ENCODE measurements at places on chromosomes 5 and 9.

- DNase-seq: no peak
Observed at GRCh38 chr9:4489562-4489918, 728 bp upstream of the SLC1A1 start.

- peak; percentile 21 for DNase-seq
Observed at GRCh38 chr5:112604732-112605630, 132.7 kb upstream of the APC start.

DNA sequence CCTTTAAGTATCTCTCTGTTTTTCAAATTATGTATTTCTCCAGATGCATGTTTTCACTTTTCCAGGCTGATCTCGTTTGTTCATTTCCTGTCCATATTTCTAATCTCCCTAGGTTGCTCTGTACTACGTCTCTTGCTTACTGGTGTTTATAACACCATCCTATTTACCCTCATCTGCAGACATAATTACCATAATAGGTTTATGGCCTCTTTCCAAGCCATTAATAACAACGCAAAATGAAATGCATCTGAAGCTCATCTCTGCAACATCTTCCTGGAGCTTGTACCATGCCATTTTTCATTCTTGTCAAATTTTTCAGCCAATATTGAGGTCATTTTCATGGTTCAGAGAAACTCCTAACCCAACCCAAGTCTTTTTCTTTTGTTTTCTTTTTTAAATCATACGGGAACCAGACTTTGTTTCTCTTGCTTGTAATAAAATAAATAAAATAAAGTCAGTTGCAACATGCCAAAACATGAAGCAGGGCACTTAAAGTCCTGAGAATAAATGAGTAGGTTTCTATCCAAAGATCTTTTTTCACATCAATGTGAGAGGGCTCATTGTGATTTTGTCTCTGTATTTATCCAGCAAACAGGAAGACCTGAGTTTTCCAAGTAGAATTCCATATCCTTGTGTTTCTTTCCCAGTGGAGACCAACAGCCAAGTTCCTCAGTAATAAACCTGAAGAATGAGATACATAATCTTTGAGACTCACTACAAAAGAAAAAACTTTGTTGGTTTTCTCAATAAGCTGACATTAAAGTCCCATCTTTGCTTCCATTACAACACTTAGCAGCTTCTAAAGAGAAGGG, 37.0 kb downstream of the DPYSL3 start:
- DNase-seq: no peak

- no peak for DNase-seq
Observed at GRCh38 chr5:168611165-168611564, 32.0 kb upstream of the PANK3 start.

DNA sequence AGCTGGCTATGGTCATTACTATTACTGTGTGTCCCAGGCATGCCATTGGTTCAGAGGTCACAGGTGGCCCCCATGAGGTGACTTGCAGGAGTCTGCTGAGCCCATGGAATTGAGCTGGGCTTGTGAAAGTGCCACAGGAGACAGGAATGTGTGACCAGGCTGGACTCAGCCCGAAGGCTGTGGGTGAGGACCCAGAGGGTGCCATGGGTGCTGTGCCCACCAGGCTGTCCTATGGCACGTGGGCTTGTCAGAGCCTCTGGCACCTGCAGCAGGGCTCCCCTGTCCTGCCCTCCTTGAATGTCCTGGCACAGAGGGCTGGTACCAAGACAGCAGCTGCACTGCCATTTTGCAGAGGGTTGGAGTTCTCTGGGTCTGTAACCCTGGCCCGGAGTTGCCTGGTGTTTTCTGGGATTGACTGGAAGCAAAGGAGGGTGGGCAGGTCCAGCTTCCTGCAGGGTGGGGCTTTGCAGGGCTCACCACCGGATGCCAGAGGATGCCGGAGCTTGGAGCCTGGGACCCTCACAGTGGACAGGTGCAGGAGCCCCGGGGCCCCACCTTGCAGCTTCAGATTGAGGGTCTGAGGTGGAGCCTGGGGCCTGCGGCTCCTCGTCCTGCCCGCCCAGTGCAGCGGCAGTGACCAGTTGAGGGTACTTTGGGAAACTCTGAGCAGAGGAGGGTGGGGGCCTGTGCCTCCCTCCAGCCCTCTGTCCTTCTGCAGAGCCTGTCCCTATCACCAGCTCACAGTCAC, 14.2 kb downstream of the COL5A1 start:
- DNase-seq: no peak

DNA sequence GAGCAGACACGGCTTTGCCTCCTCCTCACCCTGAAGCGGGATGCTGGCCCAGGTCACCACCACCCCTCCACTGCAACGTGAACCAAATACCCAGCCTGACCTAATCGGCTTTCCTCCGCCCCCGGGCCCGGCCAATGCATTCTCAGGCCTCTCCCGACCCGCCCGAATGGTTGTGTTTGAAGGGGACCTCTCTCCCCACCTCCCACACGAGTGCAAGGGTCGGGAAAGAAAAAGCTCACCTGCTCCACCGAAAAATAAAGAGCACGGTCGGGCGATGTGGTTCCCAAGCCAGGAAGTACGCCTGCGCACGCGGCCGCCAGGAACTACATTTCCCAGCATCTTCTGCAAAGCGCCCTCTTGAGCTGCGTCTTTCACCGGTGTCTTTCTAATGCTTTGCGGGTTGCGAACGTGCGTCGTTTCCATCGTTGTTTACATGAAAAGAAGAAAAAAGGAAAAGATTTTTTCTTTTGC, at the start of gene ZNF883:
Gene ZNF883 (minus strand): TSS at position 282 of the 471 bp plus-strand sequence.
- DNase-seq: peak; percentile 32

DNA sequence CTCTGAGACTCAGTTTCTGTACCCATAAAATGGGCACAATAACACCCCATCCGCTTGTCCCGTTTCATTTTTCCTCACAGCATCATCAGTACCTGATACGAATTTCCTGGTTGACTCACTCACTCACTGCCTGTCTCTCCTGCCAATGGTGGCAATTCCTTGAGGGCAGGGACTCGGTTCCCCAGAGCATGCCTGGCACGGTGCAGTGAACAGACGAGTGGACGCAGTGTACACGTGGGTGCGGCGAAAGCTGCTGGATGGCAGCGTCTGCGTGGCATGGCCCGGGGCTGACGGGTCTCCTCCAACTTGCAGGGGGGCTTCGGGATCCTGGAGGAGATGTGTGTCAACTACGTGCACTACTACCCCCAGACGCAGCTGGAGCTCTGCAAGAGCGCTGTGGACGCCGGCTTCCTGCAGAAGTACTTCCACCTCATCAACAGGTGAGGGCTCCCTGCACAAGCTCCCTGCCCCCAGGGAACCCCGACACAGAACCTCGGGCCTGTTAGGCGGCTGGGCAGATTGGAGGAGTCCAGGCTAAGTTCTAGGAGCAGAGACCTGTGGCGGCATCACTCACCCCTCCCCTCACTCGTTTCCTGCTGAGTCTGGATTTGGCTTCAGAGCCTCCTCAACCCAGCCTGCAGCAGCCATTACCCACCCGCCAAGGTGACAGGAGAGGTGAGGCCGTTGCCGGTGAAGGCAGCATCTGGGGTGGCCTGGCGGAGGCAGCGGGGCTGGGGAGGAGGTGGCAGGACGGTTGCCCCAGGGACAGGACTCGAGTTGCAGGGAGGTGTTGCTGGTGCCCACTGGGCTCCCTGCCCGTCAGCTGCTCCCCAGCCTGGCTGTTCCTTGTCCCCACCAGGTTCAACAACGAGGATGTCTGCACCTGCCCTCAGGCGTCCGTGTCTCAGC, 20.3 kb downstream of the DBH start:
- DNase-seq: no peak

DNA sequence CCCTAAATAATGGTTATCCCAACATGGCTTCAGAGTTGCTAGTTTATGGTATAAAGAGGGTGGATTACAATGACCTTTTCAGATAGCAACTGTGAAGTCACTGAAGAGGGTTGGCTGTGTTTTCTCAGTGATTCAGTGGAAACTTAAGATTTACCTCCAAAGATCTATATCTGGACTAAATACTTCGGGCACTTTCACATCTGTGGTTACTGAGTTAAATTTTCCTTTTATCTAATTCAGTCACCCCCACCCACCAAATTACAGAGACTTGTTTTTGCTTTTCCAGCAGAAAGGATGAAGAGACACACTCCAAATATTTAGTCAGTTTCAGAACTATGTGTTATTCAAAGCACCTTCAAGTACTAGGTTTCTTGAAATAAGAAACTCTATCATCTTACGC, 573.2 kb downstream of the CCDC171 start:
- DNase-seq: no peak

DNA sequence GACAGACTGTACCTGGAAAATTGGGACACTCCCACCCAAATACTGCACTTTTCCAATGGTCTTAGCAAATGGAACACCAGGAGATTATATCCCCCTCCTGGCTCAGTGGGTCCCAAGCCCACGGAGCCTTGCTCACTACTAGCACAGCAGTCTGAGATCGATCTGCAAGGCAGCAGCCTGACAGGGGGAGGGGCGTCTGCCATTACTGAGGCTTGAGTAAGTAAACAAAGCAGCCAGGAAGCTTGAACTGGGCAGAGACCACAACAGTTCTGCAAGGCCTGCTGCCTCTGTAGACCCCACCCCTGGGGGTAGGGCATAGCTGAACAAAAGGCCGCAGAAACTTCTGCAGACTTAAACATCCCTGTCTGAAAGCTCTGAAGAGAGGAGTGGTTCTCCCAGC, 260.0 kb upstream of the ST8SIA4 start:
- no peak for DNase-seq

DNA sequence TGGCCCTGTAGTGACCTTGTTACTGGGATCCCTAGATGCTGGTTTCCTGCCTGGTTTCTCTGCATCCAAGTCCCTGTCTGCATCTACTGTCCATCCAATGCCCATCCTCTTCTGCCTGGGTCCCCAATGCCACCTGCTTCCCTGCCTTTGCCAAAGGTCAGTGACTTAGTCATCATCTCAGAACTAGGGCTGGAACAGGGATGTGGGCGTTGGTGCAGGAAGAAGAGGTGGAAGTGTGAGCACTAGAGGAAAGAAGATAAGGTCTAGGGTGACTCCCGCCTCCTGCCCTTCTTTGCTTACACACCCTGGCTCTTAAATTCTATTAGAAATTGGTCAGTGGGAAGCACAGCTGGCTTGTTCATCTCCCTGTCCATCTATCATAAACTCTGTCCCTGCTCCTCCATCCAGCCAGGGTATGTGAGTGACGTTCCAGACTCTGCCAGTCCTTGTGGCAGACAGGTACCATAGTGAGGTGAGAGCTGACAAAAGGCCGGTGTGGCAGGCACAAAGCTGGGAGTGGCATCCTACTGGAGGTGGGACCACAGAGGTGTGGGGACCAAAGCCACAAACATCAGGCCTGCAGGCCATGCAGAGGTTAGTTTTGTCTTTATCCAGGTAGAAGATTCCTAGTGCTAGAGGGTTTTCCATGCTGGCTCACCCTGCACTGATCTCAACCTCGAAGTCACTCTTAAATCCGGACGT, 9.2 kb downstream of the PTPN3 start:
- no peak for DNase-seq

GRCh38 chr9:7045361-7045760, 287.6 kb downstream of the KDM4C start:
- DNase-seq: no peak

DNA sequence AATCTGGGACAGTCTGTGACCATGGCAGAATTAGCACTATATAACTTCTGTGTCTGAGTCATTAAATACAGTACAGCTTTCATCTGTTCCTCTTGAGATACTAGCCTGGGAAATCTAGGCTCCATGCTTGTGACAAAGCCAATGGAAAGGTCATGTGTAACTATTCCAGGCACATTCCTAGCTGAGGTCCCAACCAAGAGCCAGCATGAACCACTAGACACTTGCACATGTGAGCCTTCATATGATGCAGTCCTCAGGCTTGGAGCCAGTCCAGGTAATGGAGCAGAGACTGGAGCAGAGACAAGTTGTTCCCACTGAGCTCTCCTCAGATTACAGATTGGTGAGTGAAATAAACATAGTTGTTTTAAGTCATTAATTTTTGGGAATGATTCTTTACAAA, 412.4 kb upstream of the ZNF462 start:
- no peak for DNase-seq

GRCh38 chr5:108102463-108102862, 279.4 kb downstream of the FBXL17 start:
- no peak for DNase-seq

DNA sequence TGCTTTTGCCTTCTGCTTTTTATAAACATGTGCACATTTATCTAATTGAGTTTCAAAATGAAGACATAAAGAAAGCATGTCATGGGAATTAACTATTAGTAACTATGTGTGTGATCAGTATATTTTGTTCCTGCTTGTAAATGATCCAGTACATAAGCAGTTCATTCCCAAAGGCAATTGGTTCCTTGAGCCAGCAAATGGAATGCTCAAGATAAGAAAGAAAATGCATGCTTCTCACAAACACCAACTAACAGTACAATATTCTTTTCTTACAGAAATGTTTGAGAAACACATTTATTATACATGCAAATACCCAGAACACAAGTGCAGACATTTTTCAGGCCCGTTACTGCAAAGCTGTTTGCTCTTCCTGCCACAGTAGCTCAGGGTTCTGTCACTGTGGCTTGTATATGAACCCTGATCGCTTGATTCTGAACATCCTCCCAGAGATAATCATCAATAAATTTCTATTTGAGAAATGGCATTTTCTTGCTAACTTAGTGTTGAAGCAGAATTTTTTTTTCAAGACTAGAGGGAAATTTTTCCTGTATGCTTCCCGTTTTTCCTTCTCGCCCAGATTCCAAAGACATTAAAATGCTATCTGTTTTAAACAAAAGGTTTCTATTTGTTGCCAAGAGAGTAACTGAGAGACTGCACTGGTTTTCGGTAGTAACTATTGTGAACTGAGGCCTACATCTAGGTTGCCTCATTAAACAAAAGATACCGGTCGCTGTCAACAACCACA, 1.9 kb downstream of the GNAQ start:
- no peak for DNase-seq

GRCh38 chr5:53089481-53089991, 20.0 kb downstream of the MOCS2 start:
- DNase-seq: no peak

DNA sequence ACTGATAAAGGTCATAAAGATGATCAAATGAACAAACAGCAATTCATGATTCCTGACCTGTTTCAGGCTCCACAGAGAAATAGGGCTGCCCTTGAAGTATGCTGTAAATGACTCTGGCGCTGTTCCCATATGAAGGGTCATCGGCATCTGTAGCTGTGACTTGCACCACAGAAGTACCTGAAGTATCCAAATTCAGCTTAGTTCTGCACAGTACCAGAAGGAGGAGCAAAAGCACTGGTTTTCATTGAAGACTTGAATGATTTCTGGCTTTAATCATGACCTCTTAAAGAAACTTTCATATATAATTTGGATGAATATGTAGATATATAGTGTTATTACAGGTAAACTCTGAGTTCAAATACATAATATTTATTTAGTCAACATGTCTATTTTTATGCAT, 109.1 kb downstream of the CDH10 start:
- DNase-seq: no peak

- no peak for DNase-seq
Observed at GRCh38 chr5:159106193-159106568, 6.5 kb upstream of the EBF1 start.

Data from HuH-7 (cell line).